Neuronal stem cell (in vitro differentiated cells): ENCODE measurements at places on chromosomes 6 and 20.

GRCh38 chr6:113594726-113595125, 262.4 kb upstream of the MARCKS start:
- no peak overlapping the region for H3K27ac ChIP-seq
- H3K36me3 ChIP-seq = no peaks in the 10 kb centered on the region
- H3K4me3 ChIP-seq = no peak overlapping the region
- H3K4me1 ChIP-seq = peaks cover 33% of the 10 kb centered on the region

DNA sequence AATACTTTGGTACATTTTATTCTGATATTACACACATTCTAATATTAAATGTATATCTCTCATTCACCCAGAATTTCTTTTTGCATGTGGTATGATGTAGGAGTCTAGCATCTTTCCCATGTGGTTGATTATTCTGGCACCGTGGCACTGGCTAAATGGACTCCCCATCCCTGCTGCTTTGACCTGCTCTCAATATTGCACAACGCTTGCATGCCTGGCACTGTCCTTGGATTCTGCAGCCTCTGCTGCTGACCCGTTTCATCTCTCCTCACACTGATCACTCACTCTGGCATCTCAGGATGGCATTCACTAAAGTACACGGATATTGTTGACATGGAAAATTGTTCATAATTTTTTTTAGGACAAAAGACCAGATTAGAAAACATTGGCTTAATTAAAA, 11.5 kb upstream of the DACT2 start:
- DNase-seq = no peak
- no peaks in the 10 kb centered on the region for H3K36me3 ChIP-seq
- no peaks in the 10 kb centered on the region for H3K27me3 ChIP-seq
- no peak overlapping the region for H3K4me3 ChIP-seq
- H3K27ac ChIP-seq = no peak overlapping the region

DNA sequence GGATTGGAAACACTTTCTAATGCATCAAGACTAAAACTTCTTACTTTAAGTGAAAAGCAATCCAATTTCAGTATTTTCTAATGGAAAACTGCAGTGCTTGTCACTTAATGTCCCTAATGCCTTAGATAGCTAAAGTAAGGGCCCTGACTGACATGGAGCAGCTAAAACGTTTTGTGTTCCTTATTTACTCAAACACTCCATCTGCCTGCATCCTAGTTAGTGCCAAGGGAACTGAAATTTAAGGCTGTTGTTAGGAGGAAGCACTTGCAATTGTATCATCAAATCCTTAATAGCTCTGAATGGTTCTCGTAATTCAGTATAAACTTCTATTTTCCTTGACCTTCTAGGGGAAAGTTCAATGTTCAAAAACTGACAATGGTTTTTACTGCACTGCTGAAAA, 127.4 kb downstream of the GJA10 start:
- no peaks in the 10 kb centered on the region for H3K27me3 ChIP-seq
- no peak overlapping the region for H3K27ac ChIP-seq
- peaks cover 14% of the 10 kb centered on the region for H3K4me1 ChIP-seq
- no peaks in the 10 kb centered on the region for H3K36me3 ChIP-seq

DNA sequence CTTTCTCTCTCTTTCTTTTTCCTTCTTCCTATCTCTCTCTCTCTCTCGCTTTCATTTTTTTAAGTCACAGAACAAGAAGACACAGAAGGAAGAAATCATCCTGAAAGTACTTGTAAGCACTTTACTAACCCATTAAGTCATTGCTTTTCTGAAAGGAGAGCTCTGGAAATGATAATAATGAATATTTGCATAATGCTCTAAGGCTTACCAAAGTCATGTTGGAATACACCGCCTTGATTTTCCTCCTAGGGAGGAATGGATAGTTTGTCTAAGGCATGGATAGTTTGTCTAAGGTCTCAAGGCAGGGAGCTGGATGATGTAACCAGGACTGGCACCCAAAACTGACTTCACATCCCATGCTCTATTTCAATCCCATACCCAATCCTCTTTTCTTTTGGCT, 12.9 kb upstream of the CTCFL start:
- H3K36me3 ChIP-seq = no peaks in the 10 kb centered on the region
- H3K4me1 ChIP-seq = no peaks in the 10 kb centered on the region
- DNase-seq = no peak
- H3K27ac ChIP-seq = no peak overlapping the region

DNA sequence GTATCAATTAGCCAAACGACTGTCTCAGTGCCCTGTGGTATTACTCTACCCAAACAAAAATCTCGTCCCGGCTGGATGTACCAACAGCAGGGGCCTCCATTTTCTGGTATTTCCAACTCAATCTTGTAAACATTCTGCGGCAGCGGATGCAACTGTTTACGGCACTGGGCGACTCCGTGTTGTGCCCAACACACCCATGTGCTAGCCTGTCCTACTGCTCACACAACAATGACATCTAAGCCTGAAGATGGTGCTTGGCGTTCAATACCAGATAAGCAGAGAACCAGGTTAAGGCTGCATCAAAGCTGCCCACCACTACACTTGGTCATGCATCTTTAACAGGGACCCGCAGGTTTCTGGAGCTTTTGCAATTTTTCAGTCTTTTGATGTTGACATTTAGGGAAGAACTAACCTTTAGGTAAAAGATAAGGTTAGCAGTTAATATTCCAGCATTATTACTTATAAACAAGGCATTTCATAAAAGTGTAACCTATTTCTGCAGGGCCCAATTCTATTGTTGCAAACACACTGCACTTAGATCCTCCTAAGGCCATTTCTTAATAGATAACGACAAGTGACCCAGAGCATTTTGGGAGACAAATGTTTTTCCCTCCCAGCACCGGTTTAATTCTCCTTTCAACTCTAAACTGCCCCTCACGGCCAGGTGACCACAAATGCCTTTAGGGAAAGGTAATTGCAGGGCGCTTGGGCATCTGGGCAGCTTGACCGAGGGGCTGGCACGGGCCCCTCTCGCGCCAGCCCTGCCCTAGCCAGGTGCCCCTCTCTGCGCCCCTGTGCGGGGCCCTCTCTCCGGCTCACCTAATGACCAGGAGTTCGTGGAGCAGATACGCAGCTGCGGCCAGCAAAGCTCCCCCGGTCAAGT, 945 bp downstream of the FAXC start:
- H3K27ac ChIP-seq = no peak overlapping the region
- no peaks in the 10 kb centered on the region for H3K27me3 ChIP-seq
- DNase-seq = no peak
- H3K4me3 ChIP-seq = peak overlapping the region; percentile 73
- peaks cover 6% of the 10 kb centered on the region for H3K4me1 ChIP-seq
- no peaks in the 10 kb centered on the region for H3K36me3 ChIP-seq

- no peak overlapping the region for H3K4me3 ChIP-seq
- peaks cover 10% of the 10 kb centered on the region for H3K4me1 ChIP-seq
- no peaks in the 10 kb centered on the region for H3K36me3 ChIP-seq
- H3K27ac ChIP-seq = no peak overlapping the region
- H3K27me3 ChIP-seq = no peaks in the 10 kb centered on the region
Observed at GRCh38 chr6:167798453-167798852, 28.3 kb upstream of the AFDN start.

DNA sequence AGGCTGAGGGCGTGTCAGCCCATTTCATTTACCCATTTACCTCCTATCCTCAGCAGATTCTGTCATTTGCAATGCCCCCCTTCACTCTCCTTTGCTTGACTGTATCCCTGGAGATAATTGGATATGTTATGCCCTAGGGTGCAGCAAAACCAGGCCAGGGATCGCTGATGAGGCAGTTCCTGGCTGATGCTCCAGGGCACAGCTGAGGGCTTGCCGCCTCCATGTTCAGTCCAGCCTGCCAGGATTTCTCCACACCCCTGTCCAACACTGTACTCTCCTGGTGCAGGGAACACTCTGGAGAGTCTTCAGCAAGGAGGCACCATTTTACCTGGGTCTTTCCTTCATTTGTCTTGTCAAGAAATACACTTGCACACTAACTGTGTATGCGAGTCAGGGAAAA, 532.1 kb upstream of the CHD6 start:
- H3K27ac ChIP-seq = no peak overlapping the region
- no peak for DNase-seq
- no peak overlapping the region for H3K4me3 ChIP-seq
- no peaks in the 10 kb centered on the region for H3K36me3 ChIP-seq
- H3K27me3 ChIP-seq = no peaks in the 10 kb centered on the region
- H3K4me1 ChIP-seq = no peaks in the 10 kb centered on the region

DNA sequence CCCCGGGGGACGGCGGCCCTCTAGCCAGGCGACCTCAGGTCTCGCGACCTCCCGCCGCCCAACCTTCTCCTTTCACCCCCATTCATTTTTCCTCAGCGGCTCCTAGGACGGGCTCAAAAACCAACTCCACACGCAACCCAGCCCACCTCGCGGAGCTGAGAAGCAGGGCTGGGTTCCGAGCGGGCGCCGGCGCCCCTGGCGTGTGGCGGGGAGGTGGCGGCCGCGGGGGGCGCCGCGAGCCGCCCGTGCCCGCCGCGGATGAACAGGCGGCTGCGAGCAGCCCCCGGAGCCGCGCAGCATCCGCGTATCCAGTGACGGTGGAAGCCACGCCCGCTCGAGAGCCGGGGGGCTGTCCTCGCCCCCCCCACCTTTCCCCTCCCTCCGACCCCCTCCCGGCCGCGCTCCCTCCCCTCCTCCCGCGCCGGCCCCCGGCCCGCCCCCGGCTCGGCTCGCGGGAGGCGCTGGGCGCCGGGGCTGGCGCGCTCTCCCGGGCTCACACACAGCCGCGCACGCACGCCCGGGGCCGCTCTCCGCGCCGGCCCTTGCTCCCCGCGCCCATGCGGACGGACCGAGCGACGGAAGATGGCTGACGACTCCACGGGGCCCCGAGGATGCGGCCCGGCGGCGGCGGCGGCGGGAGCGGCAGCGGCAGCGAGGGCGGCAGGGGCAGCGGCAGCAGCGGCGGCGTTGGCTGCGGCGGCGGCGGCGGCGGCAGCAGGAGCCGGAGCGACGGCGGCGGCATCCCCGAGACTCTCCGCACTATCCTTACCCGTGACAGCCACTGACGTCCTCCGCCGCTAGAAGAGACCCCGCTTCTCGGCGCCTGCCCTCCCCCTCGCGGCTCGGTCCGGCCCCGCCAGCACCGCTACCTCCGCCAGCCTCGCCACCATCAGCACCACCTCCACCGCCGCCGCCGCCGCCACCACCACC, at the start of gene SOBP:
Gene SOBP (plus strand): TSS at position 482 of the 930 bp plus-strand sequence. CDS start 500 bp downstream, outside the sequence.
- DNase-seq = peak; percentile 67
- H3K4me3 ChIP-seq = peak within 1 kb of the TSS; percentile 92
- H3K27me3 ChIP-seq = no peaks in the 10 kb centered on the region

DNA sequence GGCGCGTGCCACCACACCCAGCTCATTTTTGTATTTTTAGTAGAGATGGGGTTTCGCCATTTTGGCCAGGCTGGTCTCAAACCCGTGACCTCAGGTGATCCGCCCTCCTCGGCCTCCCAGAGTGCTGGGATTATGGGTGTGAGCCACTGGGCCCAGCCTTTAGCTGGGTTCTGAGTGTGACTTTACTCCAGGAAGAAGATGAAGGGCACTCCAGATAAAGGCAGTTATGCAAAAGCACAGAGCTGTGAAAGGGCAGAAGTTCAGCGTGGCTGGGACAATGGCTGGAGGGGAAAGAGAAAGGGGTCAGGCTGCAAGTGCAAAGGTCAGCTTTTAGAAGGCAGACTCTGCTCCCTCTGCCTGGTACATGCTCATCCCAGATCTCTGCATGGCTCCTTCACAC, 39.7 kb downstream of the MAP3K5 start:
- no peaks in the 10 kb centered on the region for H3K27me3 ChIP-seq
- H3K4me1 ChIP-seq = peaks cover 2% of the 10 kb centered on the region
- H3K27ac ChIP-seq = no peak overlapping the region
- DNase-seq = peak; percentile 5

DNA sequence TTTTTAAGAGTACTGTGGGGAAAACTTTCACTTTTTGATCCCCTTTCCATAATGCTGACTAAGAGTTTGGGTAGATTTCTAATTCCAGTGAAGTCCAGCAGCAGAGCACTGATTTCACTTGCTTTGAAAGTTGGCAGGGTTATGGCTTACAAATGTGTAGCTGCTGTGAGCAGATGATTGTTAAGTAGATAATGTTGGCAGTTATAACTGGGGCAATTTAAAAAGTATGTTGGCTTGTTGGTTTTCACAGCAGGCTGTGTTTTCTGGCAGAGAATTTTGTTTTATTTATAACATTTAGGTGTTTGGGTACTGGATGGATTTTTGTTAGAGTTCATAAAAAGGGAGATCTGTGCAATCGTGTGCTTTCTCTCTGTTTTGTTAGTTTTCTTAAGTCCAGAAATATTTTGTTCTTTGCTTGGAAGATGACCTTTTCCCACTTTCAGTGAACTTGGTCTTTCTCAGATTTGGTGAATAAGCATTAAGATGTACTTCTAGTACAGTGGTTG, 31.4 kb downstream of the AFDN start:
- no peak overlapping the region for H3K4me3 ChIP-seq
- H3K4me1 ChIP-seq = peaks cover 15% of the 10 kb centered on the region
- H3K36me3 ChIP-seq = no peaks in the 10 kb centered on the region
- no peak for DNase-seq

GRCh38 chr6:169287675-169288074, 34.0 kb upstream of the THBS2 start:
- no peaks in the 10 kb centered on the region for H3K36me3 ChIP-seq
- DNase-seq = no peak
- no peak overlapping the region for H3K27ac ChIP-seq
- no peak overlapping the region for H3K4me3 ChIP-seq
- no peaks in the 10 kb centered on the region for H3K4me1 ChIP-seq

GRCh38 chr6:41966961-41967311, 25.3 kb upstream of the CCND3 start:
- H3K27ac ChIP-seq = no peak overlapping the region
- peaks cover 18% of the 10 kb centered on the region for H3K4me1 ChIP-seq
- H3K36me3 ChIP-seq = no peaks in the 10 kb centered on the region
- no peaks in the 10 kb centered on the region for H3K27me3 ChIP-seq

DNA sequence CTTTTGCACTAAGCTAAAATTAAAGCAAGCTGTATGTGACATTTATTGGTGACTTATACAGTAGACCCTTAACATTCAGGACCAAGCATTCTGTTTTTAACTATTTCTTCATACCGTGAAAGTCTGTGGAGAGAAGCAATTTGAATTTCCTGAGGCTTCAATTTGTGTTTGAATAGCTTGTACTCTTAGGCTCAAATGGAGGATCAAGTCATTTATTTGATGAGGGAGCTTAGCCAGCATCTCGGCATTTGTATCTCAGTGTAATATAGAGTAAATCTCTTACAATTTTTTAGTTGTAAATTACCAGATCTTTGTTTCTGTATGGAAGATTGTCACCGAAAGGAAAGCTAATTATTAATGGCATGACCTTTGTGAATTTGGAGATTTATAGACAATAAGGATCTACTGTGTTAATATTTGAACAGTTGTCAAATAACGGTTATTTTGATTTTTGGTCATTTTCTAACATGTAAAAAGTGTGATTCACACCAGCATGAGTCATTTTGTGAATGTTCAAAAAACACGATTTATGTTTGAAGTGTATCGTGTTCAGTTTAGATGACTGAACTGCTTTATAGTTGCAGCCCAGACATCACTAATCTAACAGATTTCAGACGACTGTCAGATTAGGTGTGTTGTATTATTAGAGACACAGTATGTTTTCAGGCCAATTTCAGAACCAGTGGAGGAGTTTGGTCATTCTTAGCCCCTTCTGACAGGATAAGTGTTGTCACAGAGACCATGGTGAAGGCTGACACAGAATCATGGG, 332.9 kb downstream of the CDKAL1 start:
- H3K36me3 ChIP-seq = no peaks in the 10 kb centered on the region
- no peak overlapping the region for H3K27ac ChIP-seq
- no peaks in the 10 kb centered on the region for H3K27me3 ChIP-seq
- no peak overlapping the region for H3K4me3 ChIP-seq
